ENCODE measurements at places on chromosomes 3 and 15.
A peak's percentile ranks its signal among the peaks of the same experiment; 100 is the strongest.

- no peak for ATAC-seq
Observed at GRCh38 chr3:27452368-27453090, 31.7 kb downstream of the SLC4A7 start.

GRCh38 chr3:18112674-18113375, 312.3 kb downstream of the SATB1 start:
- ATAC-seq = no peak

- no peak for ATAC-seq
Observed at GRCh38 chr3:136495213-136495612, 245.1 kb downstream of the PCCB start.

DNA sequence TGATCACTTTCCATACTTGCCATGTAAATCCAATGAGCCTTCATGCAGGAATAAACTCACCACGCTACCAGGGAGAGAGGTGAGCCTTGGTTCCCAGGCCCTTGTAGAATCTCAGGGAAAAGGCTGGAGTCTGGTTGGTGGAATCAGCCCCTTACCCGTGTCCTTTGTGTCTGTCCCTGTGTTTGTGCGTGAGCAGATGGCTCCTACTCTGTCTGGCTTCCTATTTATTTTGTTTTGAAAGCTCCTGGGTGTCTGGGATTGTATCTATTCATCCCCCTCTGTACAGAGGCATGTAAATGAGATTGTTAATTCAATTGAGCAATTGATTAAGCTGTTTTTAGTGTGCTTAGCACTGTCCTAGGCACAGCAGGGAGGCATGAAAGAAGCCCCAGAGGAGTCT, 278.1 kb downstream of the THSD4 start:
- no peak for ATAC-seq

- no peak for ATAC-seq
Observed at GRCh38 chr3:134143828-134144401, 106.7 kb downstream of the RYK start.

- ATAC-seq = peak; percentile 65
Observed at GRCh38 chr3:142931222-142931621, 32.3 kb downstream of the PAQR9 start.

GRCh38 chr15:79661411-79661810, 229.3 kb downstream of the MINAR1 start:
- ATAC-seq = no peak

DNA sequence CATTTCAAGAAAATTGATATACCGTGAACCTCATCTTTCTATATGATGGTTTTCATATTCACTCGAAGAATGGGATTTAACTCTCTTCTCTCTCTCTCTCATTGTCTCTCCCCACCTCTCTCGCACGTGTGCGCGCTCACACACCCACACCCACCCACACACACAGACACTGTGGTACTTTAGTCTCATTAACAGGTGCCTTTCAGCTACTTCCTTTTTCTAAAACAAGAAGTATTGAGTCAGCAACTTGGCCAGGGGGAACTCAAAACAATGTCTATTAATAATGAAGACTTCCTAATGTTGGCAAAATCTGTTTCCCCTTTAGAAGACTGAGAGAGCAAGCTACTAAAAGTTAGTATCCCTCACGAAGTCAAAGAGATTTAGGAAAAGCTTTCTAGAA, 150.7 kb downstream of the TMCO5A start:
- ATAC-seq = peak; percentile 45

- no peak for ATAC-seq
Observed at GRCh38 chr3:58654466-58654865, 12.1 kb downstream of the FAM3D start.

DNA sequence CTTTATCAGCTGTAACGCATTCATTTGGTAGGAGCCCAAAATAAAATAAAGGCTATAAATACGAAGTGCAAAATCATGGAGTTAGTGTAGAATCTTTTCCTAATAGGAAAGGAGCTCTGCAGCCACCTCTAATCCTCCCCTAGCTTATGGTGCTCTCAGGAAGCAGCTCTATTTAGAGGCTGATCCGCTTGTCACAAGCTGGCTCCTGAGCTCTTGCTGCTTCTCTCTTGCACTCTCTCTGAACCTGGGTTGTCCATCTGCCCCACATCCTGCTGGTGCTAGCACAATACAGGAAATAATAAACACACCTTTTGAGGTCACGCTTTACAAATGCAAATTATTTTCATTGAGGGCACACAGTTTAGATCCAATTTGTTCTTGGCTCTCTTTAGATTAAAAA, 37.3 kb upstream of the BFSP2 start:
- ATAC-seq = no peak

- ATAC-seq = no peak
Observed at GRCh38 chr3:141267629-141268028, 36.0 kb downstream of the PXYLP1 start.

GRCh38 chr15:34753236-34753894, 1.4 kb downstream of the GJD2 start:
- ATAC-seq = no peak

DNA sequence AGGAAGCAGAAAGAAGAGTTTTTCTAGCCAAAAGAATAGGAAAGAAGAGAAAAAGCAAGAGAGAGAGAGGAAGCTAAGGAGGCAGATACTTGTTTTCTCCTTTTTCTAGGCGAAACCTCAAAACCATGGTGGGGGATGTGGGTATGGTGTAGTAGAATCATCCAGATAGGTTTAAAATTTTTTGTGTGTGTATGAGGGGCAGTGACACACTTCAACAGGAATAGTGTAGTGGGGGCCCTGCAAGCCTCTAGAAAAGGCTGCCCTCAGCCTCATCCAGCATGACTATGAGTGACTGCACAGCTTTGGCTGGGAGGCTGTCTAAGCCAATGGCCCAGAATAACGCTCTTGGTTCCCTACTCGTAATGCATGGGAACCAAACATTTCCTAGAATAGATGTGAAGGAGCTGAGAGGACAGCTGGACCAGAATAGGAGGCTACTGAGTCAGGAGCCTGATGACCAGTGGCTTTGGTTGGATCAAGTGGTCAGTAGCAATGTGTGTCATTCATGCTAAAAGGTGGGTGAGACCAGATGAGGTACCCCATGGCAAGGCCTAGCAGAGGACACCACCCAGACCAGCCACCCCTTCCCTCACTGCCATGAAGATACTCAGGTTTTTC, 24.4 kb downstream of the MOBP start:
- no peak for ATAC-seq

- ATAC-seq = no peak
Observed at GRCh38 chr3:112090887-112091586, 4.8 kb downstream of the C3orf52 start.

- ATAC-seq = no peak
Observed at GRCh38 chr3:52707585-52707984, 1.7 kb downstream of the SPCS1 start.

- no peak for ATAC-seq
Observed at GRCh38 chr15:93049914-93050578, 39.0 kb downstream of the RGMA start.

DNA sequence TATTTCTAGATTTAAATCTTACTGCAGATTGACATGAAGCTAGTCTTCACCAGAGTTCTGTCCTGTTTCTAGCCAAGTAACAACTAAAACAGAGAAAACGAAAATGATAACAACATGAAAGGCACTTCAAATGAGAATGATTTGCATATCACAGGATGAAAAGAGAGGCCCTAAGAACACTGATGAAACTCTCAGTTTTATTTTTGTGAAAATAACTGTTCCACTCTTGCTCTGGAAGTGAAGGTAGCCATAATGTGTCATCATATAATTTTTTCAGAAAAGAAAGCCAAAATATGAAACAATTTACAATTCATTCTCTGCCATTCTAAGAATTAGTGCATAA, 274.4 kb downstream of the ADAMTSL3 start:
- ATAC-seq = peak; percentile 59

GRCh38 chr3:143092191-143092590, 27.4 kb upstream of the CHST2 start:
- no peak for ATAC-seq

GRCh38 chr15:31367730-31368344, 41.2 kb downstream of the KLF13 start:
- peak; percentile 52 for ATAC-seq

DNA sequence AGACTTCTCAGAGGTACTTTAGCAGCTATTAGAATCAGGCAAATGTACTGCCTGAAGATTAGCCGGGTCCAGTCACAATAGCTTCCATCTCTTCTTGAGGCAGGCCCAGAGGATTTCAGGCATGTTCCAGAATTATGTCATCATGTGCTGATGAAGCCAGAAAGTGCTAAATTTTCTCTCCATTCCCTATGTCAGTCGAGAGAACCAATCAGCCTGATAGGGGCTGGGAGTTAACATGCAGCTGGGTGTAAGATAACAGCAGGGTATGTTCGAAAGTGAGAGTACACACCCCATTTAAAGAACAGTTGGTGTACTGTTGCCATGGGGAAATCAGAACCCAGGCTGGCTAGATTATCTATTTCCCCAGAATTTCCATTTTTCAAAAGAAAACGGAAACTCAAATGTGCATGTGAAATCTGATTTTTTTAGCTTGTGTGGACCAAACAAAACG, 48.7 kb downstream of the MYH15 start:
- ATAC-seq = no peak

DNA sequence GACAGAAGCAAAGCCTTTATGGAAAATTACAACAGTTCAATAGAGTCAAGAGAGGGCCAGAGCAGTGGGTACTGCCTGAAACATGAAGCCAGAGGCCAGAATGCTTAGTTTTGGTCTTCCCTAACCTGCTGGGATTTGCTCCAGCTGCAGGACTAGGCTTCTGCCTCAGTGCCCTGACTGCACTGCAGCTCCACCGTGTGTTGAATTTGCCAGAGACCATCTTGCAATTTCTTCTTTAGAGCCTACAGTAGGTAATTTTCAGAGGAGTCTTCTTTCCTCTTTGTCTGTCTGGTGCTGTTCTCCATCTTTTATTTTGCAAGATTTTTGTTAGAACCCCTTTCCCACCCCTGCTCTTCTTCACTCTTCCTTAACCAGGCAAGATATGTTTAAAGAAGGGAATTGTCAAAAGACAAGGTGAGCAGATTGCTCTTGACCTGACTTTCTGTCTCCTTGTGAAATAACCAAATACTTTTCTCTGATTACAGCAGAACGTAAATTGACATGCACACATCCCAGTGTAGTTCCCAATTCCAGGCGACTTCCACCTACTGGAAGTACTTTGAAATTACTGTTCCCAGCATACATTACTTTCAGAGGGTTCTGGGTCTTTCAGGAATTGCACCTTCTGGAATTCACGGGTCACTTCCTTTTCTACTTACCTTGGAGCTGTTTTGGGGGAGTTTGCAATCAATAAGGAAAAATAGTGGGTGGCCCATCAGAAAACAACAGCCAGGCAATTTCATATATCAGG, 161.2 kb downstream of the MINAR1 start:
- ATAC-seq = no peak

Data from activated CD4-positive, CD25-positive, alpha-beta regulatory T cell treated with anti-CD3 and anti-CD28 coated beads, Interleukin-2, amount 50 U/mL, for 24 hours (primary cell).